Activated T-helper 17 cell treated with anti-CD3 and anti-CD28 coated beads, Interleukin-2, amount 50 U/mL, for 72 hours (primary cell): ENCODE measurements at places on chromosomes 1 and 21.
A peak's percentile ranks its signal among the peaks of the same experiment; 100 is the strongest.

- no peak for ATAC-seq
Observed at GRCh38 chr1:934991-935750, 11.4 kb downstream of the SAMD11 start.

DNA sequence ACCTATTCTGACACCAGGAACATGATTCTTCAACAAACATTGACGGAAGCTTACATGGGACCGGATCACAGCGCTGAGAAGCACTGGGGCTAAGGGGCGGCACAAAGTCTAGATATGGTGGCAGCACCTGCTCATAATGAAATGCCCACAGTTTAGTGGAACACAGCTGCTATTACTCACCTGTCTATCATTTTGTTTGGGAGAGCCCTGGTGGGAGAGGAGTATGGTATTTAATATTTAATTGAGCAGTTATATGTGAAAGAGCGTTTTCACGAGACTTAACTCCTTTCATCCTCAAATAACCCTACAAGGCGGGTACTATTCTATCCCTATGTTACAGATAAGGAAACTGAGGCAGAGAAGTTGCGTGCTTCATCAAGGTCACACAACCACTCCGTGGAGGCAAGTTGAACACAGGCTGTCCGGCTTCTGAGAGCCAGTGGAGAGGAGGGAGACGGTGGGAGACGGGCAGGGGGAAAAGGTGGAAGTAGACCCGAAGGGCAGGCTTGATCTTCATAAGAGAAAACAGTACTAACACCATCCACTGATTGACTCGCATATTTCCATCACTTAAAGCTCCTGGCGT, 790 bp upstream of the TSNAX start:
- peak; percentile 11 for ATAC-seq

DNA sequence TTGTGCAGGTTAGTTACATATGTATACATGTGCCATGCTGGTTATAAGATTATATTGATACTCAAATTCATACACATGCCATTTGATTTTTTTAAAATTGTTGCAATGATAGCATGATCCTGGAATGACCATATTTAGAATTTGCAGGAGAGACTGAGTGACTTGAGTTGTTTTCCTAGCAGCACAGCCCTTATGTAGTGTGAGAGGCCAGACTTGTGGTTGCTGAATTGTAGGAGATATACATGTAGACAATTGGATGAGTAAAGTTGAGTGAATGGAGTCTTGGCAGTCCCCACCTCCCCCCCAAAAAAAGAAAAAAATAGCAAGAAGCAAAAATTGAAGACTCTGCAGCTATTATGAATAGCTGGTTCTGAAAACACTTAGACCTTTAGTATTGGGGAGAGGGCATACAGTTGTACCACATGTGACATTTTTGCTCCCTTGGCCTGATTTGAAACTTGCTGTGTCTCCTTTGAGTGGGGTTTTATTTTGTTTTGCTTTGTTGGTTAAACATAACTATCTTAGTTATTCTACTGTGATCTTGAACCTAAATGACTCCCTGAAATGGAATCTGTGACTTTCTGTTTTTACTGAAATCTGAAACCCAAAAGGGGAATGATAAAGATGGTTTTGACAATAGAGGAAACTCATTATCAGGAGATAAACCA, 280.3 kb downstream of the HMCN1 start:
- no peak for ATAC-seq

DNA sequence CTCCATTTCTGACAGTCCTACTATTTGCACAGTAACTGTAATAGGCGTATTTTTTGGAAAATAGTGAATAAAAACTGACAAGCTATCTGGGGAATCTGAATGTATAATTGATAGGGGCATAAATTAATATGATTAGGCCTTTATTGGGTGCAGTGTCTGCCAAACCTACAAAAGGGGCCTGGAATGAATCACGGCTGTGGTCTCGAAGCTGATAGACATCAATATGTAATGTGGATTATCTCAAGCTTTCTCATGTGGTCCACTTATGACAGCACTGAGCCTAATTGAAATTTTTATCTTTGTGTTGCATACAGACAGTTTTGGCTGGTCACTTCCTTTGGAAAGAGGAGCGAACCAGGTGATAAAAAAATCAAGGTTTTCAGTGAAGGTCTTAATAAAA, 450.4 kb downstream of the GPATCH2 start:
- no peak for ATAC-seq

DNA sequence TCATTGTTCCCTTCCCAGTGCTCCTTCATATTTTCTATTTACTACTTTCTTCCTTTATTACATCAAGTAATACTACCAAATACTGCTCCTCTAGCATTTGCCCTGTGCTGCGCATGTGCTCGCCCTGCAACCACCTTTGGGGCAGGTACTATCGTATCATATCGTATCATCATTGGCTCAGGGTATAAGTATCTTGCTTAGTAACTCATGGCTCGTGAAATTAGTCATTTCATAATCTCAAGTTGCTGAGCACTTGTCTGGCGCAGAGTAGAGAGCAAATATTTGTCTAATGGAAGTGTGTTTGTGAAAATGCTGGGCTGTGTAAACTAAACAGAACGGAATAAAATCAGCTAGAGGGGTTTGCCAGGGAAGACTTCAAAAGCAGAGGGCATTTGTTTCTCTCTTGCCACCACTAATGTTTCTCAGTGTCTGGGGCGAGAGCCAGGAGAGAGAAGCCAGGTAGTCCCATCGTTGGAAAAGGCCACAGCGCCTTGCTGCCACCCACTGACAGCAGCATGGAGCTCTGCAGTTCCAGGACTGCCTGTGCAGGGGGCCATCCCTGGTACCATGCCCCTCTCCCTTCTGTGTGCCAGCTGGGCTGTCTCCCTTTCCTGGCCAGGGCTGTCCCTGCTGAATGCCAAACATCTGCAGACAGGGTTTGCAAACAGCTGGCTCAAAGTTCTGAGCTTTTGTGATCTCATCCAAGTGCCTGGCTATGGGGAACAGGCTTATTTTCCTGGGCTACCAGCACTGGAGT, 20.0 kb upstream of the CPT2 start:
- ATAC-seq = no peak

DNA sequence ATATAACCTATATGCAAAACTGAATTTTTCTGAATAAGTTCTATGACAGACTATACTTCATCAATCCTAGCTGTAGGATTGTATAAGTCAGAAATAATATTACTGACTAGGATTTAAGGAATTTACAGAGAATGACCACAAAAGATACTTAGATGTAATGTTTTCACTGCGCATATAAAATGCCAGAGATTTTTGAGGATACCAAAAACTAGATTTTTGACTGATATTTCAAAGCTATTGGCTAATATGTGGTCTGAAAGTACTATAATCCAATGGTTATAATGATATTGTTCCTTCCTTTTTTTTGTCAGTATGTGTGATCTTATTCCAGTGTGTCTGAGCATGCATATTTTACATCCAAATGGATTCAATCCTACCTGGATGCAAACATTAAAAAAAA, 17.0 kb upstream of the IFI44L start:
- ATAC-seq = no peak

GRCh38 chr1:203511513-203511912, 17.6 kb downstream of the OPTC start:
- no peak for ATAC-seq

GRCh38 chr1:111870181-111870580, 114.5 kb downstream of the DDX20 start:
- ATAC-seq = no peak

DNA sequence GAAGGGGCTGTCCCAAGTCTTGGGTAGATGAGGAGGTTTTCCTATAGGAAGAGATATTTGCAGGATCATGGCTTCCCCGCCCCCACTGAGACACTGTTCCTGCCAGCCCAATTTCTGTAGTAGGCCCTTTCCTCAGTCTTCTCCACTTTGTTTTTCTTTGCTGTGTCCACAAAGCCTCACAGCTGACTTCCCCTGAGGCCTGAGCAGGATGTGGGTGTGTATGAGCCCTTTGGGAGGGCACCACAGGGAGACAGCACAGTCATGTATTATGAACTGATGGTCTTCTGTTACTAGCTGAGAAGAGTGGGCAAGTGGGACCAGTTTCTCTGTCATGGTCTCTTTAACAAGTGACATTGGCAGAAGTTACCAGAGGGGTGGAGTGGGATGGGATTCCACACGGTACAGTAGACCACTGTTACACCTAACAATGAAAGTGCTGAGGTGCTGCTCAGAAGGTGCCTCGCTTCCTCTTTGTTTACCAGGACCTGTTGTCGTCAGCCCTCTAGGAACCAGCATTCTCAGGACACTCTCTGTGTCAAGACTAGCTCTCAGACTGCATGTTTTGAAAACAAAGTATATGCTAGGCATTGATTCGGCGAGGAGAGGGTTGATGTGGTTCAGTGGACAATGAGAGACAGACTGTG, 253.8 kb upstream of the HOOK1 start:
- no peak for ATAC-seq

GRCh38 chr1:175725684-175726083, 17.7 kb downstream of the TNR start:
- no peak for ATAC-seq

- ATAC-seq = no peak
Observed at GRCh38 chr1:14181191-14181795, 417.2 kb upstream of the KAZN start.

DNA sequence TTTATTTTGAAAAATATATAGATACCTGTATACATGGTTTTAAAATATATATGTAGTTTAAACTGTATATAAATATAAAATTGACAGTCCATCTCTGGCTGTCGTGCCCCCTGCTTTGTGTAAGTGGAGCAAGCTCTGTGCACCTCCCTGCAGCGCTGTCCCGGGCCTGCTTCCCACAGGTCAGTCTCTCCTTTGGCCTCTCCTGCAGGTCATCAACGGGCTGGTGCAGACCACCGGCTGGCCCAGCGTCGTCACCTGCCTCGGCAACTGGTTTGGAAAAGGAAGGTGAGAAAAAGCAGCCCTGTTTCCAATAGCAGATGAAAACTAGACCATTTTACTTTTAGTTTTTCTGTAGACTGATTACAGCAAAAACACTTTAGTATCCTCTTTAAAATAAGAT, 28.5 kb downstream of the SLC37A1 start:
- ATAC-seq = no peak

GRCh38 chr1:218813237-218813636, 360.4 kb upstream of the LYPLAL1 start:
- ATAC-seq = no peak

DNA sequence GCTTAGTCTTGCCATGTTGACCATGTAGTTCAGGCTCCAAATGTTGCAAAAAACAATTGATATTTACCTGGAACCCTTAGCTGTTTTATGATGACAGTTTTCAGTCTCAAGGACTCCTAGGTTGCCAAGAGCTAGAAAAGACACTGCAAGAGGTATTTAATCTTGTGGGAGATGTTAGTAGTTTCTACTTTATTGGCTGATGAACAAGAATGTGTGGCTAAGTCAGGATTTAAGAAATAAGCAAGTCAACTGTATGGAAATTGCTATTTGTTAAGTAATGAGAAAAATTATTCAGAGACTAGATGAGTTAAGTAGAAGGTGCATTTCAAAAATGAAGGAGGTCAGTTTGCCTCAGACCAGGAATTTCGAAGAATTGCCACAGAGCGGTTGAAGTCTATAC, 639.7 kb upstream of the USP24 start:
- no peak for ATAC-seq

DNA sequence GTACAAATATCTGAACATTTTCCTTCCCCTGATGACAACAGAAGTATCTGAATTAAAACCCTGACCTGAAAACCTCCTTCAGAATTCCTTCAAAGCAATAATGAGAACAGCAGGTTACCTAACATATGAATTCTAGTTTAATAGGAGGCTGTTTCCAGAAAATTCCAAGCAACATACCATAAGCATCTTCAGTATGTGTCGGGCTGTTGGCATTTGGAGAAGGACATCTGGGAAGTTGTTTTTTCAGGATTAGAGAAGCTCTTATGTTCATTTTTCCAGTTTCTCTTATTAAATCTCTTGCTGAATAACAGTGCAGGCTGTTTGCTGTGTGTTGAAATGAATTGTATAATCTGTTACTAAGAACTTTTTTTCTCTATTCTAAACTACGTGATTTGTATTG, 101.5 kb downstream of the PLA2G4A start:
- no peak for ATAC-seq

DNA sequence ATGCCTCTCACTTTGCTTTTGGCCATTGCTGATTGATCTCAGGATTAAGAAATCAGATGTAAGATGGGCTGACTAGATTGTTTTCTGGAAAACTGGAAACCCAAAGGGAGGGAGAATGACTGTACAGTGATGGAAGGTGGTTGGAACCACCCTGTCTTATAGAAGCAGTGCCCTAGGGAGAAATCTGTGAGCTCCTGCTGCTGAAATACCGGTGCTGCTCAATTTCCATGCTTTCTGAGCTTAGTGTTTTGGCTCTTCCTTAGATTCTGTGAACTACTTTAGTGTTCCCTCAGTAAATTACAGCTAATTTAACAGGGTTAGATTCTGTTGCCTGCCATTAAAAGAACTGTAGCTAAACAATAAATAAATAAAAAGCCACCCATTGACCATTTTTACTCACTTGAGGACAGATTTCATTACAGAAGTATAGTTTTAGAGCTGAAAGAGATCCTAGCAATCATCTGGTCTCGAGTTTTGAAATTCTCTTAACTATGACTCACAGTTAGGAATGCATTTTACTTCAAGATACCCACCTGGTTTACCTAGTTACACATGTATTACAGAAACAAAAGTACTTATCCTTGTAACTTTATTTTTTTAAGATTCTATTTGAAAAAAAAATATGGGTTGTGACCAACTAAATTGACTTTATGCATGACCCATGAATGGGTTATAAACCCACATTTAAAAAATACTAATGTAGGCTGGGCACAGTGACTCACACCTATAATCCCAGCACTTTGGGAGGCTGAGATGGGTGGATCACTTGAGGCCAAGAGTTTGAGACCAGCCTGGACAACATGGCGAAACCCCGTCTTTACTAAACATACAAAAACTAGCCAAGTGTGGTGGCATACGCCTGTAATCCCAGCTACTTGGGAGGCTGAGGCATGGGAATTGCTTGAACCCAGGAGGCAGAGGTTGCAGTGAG, 33.2 kb downstream of the CAMSAP2 start:
- no peak for ATAC-seq

- ATAC-seq = no peak
Observed at GRCh38 chr21:40641042-40641441, 205.9 kb downstream of the DSCAM start.
